ENCODE measurements at places on chromosomes 3 and 15. TPM values are rescaled to one million over a fixed set of nuclear protein-coding genes. Genes with fewer than 3 reads are reported as not detected.

GOLGA6A gene
- total RNA-seq = 0.98 TPM

ILDR1 gene
- total RNA-seq = not detected

RTP2 gene
- not detected for total RNA-seq

CCR8 gene
- not detected for total RNA-seq

CCR1 gene
- 16.5 TPM for total RNA-seq

LRTM1 gene
- not detected for total RNA-seq

PPP1R14D gene
- not detected for total RNA-seq

GPR87 gene
- total RNA-seq = not detected

STAC gene
- total RNA-seq = 4.4 TPM

COLQ gene
- 6.3 TPM for total RNA-seq

LDHAL6B gene
- total RNA-seq = not detected

KNG1 gene
- total RNA-seq = not detected

CYP8B1 gene
- total RNA-seq = not detected

RASGRP1 gene
- 1.2 TPM for total RNA-seq

PPARG gene
- total RNA-seq = 37.8 TPM

DUSP7 gene
- total RNA-seq = 22.1 TPM

BSN gene
- total RNA-seq = 0.62 TPM

C3orf52 gene
- 9.1 TPM for total RNA-seq

MEIS2 gene
- total RNA-seq = 22.0 TPM

RSL24D1 gene
- 64.0 TPM for total RNA-seq

TPRG1 gene
- total RNA-seq = 12.7 TPM

DUT gene
- total RNA-seq = 91.7 TPM

GP9 gene
- total RNA-seq = 0.53 TPM

ZPLD1 gene
- total RNA-seq = not detected

CACNA2D2 gene
- 1.8 TPM for total RNA-seq

LRCH3 gene
- total RNA-seq = 89.7 TPM

CCR3 gene
- total RNA-seq = not detected

PARL gene
- total RNA-seq = 57.2 TPM

CD200 gene
- total RNA-seq = 23.8 TPM

KLHL40 gene
- 0.13 TPM for total RNA-seq

GOLGA8Q gene
- total RNA-seq = 5.6 TPM

ALDH1A2 gene
- total RNA-seq = 7.1 TPM

CTXN2 gene
- not detected for total RNA-seq

GOLGA8G gene
- not detected for total RNA-seq

MORC1 gene
- not detected for total RNA-seq

GRIP2 gene
- 2.3 TPM for total RNA-seq

COPG1 gene
- 111 TPM for total RNA-seq

GOLGA8T gene
- total RNA-seq = 1.5 TPM

CSPG4 gene
- 57.5 TPM for total RNA-seq

FAM227B gene
- 13.4 TPM for total RNA-seq

TBL1XR1 gene
- 182 TPM for total RNA-seq

CLDN11 gene
- total RNA-seq = 88.2 TPM

ZIC1 gene
- 3.8 TPM for total RNA-seq

SLC15A2 gene
- 2.6 TPM for total RNA-seq

GCSAM gene
- 0.22 TPM for total RNA-seq

DOCK3 gene
- total RNA-seq = 6.2 TPM
